ENCODE measurements at places on chromosomes 2 and 18. TPM values are rescaled to one million over a fixed set of nuclear protein-coding genes. Genes with fewer than 3 reads are reported as not detected.

CRYGD gene
- polyA plus RNA-seq: not detected

NGEF gene
- polyA plus RNA-seq: 3.9 TPM

PKDCC gene
- 354 TPM for polyA plus RNA-seq

COL5A2 gene
- polyA plus RNA-seq: 111 TPM

CHPF gene
- 34.6 TPM for polyA plus RNA-seq

DTNB gene
- polyA plus RNA-seq: 21.2 TPM

TUBA4B gene
- polyA plus RNA-seq: 0.89 TPM

DNA sequence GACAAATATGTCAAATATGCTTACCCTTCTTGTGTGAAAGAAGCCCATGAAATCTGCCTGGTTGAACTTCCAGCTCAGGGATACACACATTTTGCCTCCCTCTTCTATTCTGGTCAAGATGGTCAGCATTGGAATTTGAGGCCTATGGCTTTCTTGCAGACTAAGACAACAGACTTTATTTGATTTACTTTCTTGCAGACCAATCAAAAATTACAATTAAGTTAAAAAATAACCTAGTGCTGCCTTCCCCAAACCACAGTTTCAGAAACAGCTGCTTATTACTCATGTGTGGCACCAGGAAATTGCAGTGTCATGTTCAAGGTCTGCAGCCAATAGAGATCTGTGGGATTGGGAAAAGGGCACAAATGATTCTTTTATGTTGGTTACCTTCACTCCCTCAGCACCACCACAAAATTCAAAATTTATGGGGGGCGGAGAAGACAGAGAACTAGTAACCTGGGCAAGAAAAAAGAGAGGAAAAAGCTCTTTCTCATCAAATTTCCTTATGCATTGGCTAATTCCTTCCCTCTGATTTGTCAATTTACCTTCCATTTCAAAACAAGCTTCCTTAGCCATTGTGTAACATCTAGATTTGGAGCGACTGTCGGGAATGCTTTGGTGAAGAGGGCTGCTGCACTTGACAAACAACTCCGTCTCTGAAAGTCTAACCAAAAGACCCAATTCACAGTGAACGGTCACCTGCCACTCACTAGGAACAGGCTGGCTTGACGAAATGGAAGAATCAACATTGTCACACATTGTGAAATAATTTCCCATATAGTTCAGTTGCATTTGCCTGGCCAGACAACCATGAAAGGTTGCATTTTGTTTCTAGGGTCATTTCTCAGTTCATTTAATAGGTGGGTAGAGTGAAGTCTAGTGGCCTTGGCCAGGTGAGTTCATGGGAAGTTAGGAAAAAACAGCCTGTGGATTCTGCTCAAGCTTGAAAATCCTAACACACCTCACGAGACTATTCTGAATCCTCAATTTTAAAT is 100.4 kb upstream of the FZD5 start:
- DNase-seq: no peak

- no peak for DNase-seq
Observed at GRCh38 chr2:28730641-28731146, 20.9 kb upstream of the PPP1CB start.

DNA sequence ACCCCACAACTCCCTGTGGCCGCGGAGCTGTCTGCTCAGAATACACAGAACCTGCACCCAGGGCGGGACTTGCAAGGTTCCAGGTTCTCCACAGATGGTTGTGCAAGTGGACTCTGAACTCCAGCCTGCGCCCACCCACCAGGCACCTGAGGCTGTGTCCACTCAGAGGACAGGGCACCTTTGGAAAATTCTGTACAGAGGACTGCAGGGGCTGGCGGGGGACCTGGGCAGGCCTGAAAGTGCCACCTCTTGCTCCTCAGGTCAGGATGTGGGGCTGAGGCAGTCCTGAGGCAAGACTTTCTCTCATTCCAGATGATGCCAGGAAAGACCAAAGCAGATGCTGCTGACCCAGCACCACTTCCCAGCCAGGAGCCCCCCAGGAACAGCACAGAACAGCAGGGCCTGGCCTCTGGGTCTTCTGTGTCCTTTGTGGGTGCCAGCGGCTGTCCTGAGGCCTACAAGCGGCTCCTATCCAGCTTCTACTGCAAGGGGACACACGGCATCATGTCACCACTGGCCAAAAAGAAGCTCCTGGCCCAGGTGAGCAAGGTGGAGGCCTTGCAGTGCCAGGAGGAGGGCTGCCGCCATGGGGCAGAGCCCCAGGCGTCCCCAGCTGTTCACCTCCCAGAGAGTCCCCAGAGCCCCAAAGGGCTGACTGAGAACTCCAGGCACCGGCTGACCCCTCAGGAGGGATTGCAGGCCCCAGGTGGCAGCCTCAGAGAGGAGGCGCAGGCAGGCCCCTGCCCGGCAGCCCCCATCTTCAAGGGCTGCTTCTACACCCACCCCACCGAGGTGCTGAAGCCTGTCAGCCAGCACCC is 14.4 kb downstream of the ARID5A start:
- no peak for DNase-seq

- peak; percentile 42 for DNase-seq
Observed at GRCh38 chr2:149313512-149313972, 16.8 kb upstream of the LYPD6 start.

DNA sequence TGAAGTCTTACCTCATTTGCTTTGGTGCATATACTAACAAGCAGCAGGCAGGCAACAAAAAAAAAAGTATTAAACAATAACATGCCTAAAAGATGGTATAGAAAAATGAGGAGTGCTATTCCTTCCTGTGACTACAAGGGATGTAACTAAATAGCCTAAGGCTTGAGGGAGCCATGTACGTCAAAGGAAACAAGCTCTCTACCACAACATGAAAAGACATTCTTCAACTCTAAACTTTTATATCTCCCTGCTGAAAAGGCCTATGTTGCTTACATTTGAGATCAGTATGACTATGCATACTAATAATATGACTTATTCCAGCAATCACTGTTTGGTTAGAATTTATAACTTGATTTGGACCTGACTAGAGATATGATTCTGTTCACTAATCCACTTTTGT is 347.9 kb downstream of the ADCYAP1 start:
- DNase-seq: no peak

DNA sequence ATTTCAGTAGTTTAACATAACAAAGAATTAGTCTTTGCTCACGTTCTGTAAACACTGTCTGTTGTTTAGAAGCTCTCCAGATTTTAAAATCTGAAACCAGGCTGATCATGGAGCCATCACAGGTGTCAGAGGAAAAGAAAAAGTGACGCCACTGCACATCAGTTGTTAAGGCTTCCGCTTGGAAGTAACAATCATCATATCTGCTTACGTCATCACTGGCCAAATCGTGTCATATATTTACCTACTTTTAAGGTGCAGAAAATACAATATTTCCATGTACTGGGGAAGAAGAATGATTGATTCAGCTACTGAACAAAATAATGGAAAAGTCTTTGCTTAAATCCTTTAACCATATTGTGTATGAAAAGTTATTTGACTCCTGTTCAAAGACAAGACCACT is 382.6 kb upstream of the MC4R start:
- DNase-seq: no peak

- no peak for DNase-seq
Observed at GRCh38 chr18:78793313-78794070, 186.1 kb upstream of the SALL3 start.

- no peak for DNase-seq
Observed at GRCh38 chr2:48717846-48718245, 37.7 kb downstream of the LHCGR start.

DNA sequence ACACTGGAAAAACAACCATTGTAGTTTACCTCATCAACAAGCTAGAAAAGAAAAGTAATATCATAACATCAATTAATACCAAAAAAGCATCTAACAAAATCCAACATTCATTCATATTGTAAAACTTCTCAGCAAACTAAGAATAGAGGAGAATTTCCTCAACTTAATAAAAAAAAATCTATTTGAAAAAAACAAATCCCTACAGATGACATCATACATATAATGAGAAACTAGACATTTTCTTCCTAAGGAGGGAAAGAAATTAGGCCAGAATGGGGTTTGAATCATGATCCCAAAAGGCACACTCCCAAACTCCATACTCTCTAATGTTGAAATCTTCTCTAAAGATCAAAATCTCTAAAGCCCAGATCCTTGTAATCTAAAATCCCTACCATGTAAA is 460.0 kb downstream of the IRS1 start:
- DNase-seq: no peak

DNA sequence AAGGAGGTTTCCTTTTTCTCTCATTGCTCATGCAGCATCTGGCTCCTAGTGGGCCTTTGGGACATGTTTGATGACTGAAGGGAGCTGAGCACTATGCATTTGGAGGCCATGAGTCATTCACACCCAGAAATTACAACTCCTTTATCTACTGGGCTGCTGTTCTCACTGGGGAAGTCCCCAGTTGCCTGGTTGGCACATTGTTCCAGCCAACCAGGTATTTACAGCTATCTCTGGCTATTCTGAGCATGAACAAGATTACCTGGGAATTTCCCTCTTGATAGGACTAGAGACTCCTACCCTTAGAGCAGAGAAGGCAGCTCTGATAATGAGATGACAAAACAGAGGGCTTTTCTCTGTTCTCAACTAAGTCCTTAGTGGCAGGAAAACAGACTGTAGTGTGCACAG is 206.5 kb downstream of the SETBP1 start:
- no peak for DNase-seq

- no peak for DNase-seq
Observed at GRCh38 chr2:236246711-236247246, 17.4 kb downstream of the ASB18 start.

GRCh38 chr18:7812431-7813063 is 245.4 kb downstream of the PTPRM start:
- DNase-seq: no peak

Measured in renal pelvis (tissue), 12 donors.